Caudate nucleus (tissue), 63 donors: ENCODE measurements at places on chromosomes 1 and 21.

- DNase-seq = no peak
These were observed 5.1 kb downstream of the ZC3H12A start for GRCh38 chr1:37479255-37480124.

- no peak for DNase-seq
These were observed 608.5 kb upstream of the USP24 start for GRCh38 chr1:55823541-55824250.

DNA sequence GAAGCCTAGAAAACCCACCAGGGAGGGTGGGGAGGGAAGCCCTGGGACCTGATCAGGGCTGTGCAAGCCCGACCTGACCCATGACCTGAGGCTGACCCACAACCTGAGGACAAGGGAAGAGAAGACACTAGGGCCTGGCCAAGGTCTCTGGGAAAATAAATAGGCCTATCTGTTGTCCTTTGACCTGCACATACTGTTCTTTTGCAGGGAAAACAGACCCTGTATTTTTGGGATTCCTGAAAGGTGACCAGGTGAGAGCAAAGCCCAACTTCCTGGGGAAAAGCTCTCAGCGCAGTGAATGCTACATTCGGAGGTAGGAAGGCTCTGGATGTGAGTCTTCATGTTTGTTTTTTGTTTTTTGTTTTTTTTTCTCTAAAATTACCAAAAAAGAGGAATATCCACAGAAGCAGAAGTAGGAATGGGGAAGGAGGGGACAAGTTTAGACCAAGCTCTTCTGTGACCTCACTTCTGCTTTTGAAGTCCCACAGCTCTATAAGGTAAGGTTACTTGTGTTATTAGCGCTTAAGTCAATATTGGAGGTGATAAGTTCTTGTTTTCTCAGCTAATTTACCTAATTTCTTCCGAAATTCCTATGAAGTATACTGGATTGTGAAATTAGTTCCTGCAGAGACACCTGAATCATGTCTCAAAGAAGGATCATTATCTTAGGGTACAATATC, 26.2 kb upstream of the LYST start:
- no peak for DNase-seq

DNA sequence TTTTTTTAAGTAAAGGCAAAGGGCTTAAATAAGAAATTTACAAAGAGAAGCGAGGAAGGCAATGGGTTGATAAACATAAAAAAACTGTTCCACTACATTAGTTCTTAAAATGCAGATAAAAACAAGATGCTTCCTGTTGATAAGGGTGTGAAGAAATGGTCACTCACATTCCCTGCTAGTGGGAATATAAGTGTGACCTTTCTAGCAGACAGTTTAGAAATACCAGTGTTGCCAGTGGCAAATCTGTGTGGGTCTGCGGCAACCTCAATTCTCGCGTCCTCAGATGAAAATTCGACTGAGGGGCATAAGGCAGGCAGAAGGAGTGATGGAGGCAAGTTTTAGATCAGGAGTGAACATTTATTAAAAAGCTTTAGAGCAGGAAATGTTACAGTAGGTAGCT, 151.1 kb downstream of the NTNG1 start:
- DNase-seq = no peak

DNA sequence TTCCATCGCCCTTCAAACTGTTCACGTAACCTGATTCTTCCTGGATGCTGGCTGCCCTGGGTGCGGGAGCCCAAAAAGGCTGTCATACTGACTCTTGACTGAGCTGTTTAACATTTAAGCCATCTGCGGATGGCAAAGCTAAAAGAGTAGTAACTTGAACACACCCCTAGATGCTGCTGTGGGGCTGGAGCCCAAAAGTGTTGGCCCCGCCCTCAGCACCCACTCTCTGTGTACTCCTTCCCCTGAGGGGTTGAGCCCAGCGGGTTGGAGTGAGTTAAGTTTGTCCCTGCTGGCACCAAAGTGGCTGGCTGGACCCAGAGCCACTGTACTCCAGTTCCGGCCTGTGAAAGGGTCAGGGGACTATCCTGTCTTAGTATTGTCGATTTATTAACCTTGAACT, 640.6 kb downstream of the PTPRU start:
- no peak for DNase-seq

- DNase-seq = no peak
These were observed 608 bp downstream of the SNRNP40 start for GRCh38 chr1:31295874-31296485.

GRCh38 chr21:33839806-33840205, 75.8 kb downstream of the ATP5PO start:
- DNase-seq = no peak

GRCh38 chr1:119188926-119189325, 48.5 kb upstream of the WARS2 start:
- DNase-seq = no peak

- DNase-seq = no peak
These were observed 40.9 kb downstream of the CLSTN1 start for GRCh38 chr1:9782897-9783296.

GRCh38 chr1:39694026-39694425, 2.8 kb upstream of the HPCAL4 start:
- DNase-seq = no peak

DNA sequence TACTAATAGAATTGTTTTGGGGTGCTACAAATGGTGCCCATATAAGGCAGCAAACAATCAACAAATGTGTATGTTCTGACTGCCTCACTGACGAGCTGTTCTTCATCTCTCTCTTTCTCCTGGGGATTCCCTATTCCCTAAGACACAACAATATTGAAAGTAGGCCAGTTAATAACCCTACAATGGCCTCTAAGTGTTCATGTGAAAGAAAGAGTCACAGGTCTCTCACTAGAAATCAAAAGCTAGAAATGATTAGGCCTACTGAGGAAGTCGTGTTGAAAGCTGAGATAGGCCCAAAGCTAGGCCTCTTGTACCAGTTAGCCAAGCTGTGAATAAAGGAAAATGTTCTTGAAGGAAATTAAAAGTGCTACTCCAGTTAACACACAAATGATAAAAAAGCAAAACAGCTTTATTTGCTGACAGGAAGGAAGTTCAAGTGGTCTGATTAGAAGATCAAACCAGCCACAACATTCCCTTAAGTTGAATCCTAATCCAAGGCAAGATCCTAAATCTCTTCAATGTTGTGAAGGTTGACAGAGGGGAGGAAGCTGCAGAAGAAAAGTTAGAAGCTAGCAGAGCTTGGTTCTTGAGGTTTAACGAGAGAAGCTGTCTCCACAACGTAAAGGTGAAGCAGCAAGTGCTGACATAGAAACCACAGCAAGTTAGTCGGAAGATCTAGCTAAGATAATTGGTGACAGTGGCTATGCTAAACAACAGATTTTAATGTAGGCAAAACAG, 26.3 kb downstream of the ATP2B4 start:
- DNase-seq = no peak

DNA sequence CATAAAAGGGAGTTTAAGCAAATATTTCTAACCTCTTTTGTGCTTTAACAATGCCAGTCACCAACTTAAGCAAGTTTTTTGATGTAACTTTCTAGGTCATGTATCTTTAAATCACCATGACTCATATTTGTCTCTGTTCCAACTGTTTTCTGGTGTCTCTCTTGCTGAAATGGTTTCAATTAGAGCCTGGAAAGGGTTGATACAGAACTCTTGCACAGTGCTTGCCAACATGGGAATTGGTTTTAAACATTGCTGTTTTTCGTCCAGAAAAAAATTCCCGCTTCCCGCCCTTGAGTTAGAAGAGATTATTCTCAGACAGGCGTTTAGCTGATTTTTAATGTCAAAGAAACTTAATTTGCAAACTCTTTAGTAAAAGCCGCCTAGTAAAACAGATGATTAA, 46.4 kb upstream of the SLC22A15 start:
- no peak for DNase-seq

GRCh38 chr1:61536174-61537108, 188.5 kb downstream of the TM2D1 start:
- DNase-seq = no peak

DNA sequence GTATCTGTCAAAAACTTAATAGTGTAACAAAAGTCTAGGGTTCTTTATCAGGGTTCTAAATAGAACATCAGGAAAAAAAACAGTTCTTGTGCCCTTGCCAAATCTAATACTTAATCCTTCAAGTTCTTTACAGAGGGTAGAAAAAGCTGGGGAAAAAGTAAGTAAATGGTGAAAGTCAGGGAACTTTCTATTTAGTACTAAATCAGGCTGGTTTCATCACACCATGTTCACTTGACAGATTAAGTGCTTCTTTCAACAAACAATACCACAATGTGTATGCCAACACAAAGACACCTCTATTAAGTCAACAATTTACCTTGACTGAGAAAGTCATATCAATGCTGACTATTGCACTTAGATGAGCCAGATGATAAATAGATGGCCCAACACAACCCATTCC, 9.7 kb downstream of the DBT start:
- DNase-seq = no peak

GRCh38 chr1:224333309-224333926, 3.4 kb upstream of the NVL start:
- DNase-seq = no peak

DNA sequence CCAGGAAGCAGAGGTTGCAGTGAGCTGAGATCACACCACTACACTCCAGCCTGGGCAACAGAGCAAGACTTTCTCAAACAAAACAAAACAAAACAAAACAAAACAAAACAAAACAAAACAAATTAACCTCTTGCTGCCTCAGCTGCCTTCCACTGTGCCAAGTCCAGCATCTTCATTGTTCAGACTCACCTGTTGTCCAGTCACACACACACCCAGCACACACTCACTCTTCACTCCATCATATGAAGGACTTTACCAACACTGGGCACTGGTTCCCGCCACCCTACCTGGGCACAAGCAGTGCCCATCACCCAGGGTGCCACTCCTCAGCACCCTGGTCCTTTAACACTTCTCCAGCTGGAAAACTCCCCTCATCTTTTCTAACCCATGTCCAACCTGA, 14.6 kb downstream of the PYCR2 start:
- no peak for DNase-seq

DNA sequence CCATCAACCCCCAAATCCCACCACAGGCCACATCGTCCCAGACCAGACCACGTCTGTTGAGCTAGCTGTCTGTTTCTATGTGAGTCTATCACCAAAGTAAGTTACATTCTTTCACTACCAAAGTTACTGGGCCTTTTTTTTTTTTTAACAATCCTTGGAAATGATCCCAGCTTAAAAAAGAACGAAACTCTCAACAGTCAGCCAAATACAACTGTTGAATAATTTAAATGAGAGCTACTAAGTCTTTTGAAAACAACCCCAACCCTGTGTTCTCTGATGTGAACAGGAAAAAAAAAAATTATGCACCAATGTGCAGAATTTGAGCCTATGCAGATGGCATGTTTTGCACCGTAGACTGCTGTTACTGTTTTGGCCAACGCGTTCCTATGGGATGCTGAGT, 134.0 kb upstream of the ETS2 start:
- DNase-seq = no peak

DNA sequence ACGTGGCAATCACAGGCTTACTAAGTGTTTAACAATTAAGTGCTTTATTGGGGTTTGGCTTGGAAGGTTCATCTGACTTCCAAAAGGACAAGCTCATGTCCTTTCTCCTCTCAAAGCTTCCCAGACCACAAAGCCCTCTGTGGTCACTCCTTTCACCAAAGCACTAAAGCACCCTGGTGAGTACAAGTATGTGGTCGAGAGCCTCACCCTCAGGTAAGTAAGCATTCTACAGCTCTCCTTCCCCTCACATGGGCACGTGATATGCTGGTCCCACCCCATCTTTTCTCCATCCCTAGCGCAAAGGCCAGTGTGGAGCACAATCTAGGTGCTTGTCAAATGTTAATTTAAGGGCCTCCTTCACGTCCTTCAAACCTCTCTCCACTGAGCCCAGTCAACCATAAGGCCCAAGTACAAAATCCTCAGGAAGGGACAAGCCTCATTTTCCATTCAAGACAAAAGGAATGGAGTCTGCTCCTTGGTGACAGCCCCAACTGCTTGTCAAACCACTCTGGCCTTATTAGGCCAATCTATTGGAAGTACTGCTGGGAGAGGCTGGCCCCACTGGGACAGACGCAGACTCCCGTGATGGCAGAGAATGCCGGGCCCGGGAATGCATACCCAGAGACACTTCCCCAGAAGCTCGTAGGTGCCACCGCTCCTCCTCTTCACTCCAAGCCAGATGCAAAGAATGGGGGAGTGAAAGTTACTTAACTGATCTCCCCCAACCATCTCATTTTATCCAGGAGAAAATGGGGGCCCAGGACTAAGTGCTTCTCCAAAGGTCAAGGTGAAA, 7.8 kb downstream of the STMN1 start:
- DNase-seq = no peak

DNA sequence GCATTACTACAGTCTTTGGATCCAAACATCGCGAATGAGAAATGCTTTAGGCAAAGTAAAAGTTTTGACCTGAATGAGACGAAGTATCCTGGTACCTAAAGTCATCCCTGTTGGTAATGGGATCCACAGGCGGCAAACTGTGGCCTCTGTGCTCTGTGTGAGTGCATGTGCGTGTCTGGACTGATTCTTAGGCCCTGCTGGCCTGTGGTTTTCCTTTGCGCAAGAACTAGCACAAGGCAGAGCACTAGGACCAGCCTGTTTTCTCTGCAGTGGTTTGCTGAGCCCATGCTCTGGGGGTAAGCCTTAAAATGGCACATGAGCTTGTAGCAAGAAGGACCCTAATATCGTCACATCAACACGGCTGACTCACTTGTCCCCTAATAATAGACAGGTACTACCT, 251.2 kb downstream of the DSCAM start:
- no peak for DNase-seq

DNA sequence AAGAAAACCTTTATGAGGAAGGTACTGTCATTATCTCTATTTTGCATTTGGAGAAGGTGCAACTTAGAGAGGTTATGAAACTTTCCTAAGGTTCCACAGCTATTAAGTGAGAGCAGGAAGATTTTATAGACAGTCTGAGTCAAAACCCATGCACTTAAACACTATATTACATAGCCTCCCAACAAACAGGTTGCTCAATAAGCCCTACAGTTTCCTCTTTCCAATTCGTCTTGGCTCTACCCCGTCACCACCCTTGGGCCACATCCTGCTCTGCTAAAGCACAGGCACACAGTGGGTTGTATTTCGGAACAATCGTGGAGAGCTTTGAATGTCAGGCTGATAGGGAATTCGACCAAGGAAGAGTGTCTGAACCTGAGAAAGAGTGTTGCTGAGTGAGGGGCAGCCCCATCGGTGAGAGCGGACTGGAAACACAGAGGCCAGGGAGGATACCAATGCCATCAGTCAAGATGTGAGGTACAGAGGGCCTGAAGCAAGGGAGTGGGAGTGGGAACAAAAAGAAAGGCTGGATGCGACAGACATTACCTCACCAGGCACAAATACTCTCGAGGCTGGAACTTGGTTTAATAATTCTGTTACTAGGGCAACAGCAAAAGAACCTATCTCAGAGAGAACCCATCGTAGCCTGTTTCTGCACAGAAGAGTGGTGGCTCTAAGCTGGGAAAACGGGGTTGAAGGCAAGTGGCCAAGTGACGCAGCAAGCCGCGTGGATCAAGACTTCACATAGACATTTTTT, 6.3 kb upstream of the LRRC52 start:
- DNase-seq = no peak
